ENCODE measurements at places on chromosomes 11 and 22. TPM values are rescaled to one million over a fixed set of nuclear protein-coding genes. Genes with fewer than 3 reads are reported as not detected.

DNA sequence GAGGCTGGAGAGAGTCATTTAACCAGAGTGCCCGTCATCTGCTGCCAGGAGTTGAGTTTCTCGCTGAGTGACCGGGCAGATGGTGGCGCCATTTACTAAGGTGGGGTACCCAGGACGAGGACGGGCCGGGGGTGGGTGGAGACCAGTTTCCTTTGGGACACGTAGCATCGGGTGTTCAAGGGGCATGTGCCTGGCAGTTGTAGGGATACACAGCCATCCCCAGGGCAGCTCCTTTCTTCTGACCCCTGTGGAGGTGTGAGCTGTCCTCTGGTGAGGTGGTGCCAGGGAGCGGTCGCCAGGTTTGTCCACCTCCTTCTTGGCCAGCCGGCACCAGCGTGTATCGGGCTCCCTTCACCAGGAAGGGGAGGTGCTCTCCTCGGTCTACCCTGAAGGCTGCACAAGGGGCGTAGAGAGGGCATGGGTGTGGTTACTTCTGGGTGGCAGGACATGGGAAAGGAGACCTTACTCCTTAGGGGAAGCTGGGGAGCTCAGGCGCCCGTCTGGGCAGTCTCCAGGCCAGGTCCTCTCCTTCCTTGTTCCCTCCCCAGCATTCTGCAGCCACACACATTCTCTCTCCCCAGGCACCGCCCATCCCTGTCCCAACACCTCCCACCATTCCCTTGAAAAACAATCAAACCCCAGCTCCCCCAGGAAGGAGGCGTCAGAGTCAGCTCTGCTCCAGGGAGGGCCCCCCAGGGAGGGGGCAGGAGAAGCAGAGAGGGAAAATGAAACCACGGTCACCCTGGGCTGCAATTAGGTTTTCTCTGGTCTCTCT lies 10.3 kb upstream of the MB start:
- DNase-seq: peak; percentile 37

The TNNI2 gene
- total RNA-seq: not detected

GRCh38 chr11:120376547-120377182 lies 40.5 kb downstream of the ARHGEF12 start:
- DNase-seq: no peak

DNA sequence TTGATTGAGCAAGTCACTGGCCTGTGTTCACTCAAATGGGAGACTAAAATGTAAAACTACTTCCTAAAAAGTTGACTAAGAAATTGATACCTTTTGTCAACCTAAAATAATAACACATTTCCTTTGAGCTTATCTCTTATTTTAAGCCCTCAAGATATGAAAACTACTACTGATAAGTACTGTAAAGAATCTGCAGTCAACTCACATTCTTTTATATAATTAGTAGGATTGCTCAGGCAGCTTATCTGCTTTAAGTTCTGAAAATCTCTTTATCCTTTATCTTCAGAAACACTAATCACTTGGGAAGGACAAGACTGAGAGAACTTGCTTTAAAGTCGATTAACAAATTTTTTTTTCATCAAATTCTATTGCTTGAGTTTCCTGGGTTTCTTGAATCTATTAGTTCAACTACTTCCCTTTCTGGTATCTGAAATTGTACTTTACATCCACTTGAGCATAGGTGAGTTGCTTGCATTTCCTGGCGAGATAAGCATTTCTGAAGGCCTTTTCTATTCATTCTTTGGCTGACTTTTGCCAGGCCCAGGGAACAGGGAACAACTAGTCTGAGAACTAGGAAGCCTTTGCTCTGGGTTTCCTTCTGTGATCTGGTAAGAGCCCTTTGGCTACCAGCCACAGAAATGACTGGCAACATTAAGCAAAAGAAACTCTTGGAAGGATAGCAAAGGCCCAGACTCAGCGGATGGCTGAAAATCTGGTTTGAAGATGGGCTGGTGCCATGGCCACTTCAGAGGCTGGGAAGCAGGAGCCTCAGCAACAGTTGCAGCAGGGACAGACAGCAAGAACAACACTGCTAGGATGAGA lies 19.3 kb upstream of the CSRP3 start:
- peak; percentile 47 for DNase-seq

The FAM180B gene
- total RNA-seq: not detected

GRCh38 chr11:1129611-1130160 lies 28.1 kb upstream of the MUC5AC start:
- DNase-seq: no peak

GRCh38 chr11:45750439-45750838 lies 54.5 kb upstream of the SLC35C1 start:
- DNase-seq: no peak

DNA sequence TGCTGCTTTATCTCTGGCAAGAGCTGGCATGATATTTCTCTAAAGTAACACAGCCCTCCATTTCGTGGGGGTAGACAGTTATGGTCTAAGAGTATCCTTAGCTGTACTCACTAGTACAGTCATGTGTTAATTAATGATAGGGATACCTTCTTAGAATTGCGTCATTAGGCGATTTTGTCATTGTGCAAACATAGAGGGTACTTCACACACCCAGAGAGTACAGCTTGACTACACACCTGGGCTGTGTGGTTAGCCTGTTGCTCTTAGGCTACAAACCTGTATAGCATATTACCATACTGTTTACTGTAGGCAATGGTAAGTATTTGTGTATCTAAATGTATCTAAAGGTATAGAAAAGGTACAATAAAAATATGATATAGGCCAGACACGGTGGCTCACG lies 17.0 kb downstream of the XRCC6 start:
- no peak for DNase-seq
